ENCODE measurements at places on chromosomes 12 and 14.

DNA sequence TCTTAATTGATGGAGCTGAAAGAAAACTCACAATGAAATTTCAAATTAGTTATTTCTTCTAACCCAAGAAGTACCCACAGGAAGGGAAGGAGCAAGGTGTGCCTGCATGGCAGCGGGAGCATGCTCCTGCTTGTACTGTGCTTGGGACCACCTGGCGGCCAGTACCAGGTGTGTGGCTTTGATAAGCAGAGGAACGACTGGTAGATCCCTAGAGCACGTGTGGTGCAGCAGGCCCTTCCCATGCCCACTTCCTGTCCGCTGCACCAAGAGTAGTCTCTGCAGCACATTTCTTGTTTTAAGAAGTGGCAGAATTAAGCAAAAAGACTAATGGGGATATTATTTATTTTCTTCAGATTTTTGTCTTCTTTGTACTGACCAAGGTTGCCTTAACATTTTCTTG lies 122.3 kb upstream of the ATF1 start:
- no peaks in the 10 kb centered on the region for H3K27me3 ChIP-seq
- peaks cover 51% of the 10 kb centered on the region for H3K4me1 ChIP-seq

- no peaks in the 10 kb centered on the region for H3K4me1 ChIP-seq
- H3K27ac ChIP-seq: no peak overlapping the region
- H3K4me3 ChIP-seq: no peak overlapping the region
- no peaks in the 10 kb centered on the region for H3K27me3 ChIP-seq
- no peaks in the 10 kb centered on the region for H3K36me3 ChIP-seq
- no peak for DNase-seq
Measured at GRCh38 chr12:2544230-2544629, 250.5 kb upstream of the FKBP4 start.

GRCh38 chr12:58089588-58089987 lies 148.2 kb downstream of the ATP23 start:
- no peaks in the 10 kb centered on the region for H3K36me3 ChIP-seq
- H3K4me1 ChIP-seq: peaks cover 2% of the 10 kb centered on the region
- no peak for DNase-seq
- H3K4me3 ChIP-seq: no peak overlapping the region

DNA sequence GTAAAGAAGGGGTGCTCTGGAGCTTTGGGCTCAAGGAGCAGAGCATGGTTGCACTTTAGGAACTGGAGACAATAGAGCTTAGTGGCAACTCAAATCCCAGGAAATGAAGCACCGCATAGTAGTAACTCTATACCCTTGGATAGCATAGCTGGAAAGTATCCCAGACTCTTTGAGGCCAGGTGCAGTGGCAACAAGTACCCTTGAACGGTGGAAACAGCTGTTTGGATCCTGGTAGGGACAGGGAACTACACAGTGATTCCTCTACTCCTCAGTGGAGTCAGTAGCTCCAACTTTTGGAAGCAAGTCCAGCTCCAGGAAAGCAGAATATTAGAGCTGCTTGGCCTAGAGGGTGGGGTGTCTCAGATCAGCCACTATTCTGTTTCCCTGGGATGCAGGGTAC lies 129.0 kb upstream of the WSCD2 start:
- no peaks in the 10 kb centered on the region for H3K4me1 ChIP-seq
- H3K4me3 ChIP-seq: no peak overlapping the region
- no peak overlapping the region for H3K27ac ChIP-seq
- H3K27me3 ChIP-seq: no peaks in the 10 kb centered on the region
- DNase-seq: no peak
- H3K36me3 ChIP-seq: no peaks in the 10 kb centered on the region

GRCh38 chr12:88946372-88946997 lies 366.2 kb upstream of the KITLG start:
- no peak overlapping the region for H3K4me3 ChIP-seq
- H3K36me3 ChIP-seq: no peaks in the 10 kb centered on the region
- DNase-seq: no peak
- H3K27ac ChIP-seq: peak overlapping the region; percentile 47
- no peaks in the 10 kb centered on the region for H3K27me3 ChIP-seq

- H3K4me3 ChIP-seq: no peak overlapping the region
- no peaks in the 10 kb centered on the region for H3K4me1 ChIP-seq
- no peak for DNase-seq
- H3K27me3 ChIP-seq: no peaks in the 10 kb centered on the region
- H3K36me3 ChIP-seq: no peaks in the 10 kb centered on the region
Measured at GRCh38 chr12:114868995-114869834, 185.2 kb upstream of the TBX3 start.

DNA sequence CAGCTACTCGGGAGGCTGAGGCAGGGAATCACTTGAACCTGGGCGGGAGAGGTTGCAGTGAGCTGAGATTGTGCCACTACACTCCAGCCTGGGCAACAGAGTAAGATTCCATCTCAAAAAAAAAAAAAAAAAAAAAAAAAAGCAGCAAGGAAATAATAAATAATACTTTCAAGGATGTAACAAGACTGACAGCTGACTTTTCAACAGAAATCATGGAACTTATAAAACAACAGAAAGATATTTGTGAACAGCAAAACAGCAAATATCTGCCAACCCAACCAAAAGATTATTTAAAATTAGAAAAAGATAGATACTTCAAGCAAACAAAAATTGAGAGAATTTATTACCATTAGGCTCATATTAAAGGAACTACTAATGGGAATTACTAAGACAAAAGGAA lies 115.1 kb downstream of the TSHR start:
- H3K27me3 ChIP-seq: no peaks in the 10 kb centered on the region
- H3K4me3 ChIP-seq: no peak overlapping the region
- H3K27ac ChIP-seq: no peak overlapping the region
- H3K36me3 ChIP-seq: no peaks in the 10 kb centered on the region

DNA sequence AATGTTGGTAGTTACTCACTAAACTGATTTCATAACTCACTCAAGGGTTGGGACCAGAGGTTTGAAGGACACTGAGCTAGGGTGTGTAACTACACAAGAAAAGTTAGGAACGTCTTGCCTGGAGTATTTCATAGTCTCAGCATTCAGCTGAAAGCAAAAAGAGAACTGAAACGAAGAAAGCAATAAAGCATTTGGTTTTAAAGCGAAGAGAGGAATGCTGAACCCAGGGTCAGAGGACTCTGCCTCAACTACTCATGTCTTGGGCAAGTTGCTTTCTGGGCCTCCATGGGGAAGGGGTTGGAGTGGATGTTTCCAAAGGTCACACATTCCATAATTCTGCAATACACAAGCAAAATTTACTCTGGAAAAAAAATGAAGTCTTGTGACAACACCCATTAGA lies 1.4 kb downstream of the GNS start:
- H3K36me3 ChIP-seq: peaks cover 11% of the 10 kb centered on the region
- H3K27ac ChIP-seq: peak overlapping the region; percentile 4
- peaks cover 51% of the 10 kb centered on the region for H3K4me1 ChIP-seq
- H3K27me3 ChIP-seq: no peaks in the 10 kb centered on the region
- H3K4me3 ChIP-seq: no peak overlapping the region

- no peaks in the 10 kb centered on the region for H3K36me3 ChIP-seq
- peak overlapping the region; percentile 81 for H3K27ac ChIP-seq
- no peak overlapping the region for H3K4me3 ChIP-seq
Measured at GRCh38 chr14:35331605-35332516, 39.7 kb downstream of the PSMA6 start.

- H3K27ac ChIP-seq: no peak overlapping the region
- peaks cover 22% of the 10 kb centered on the region for H3K4me1 ChIP-seq
- peaks cover 93% of the 10 kb centered on the region for H3K36me3 ChIP-seq
- no peak overlapping the region for H3K4me3 ChIP-seq
Measured at GRCh38 chr12:124484067-124484466, 83.3 kb downstream of the NCOR2 start.

- no peak overlapping the region for H3K4me3 ChIP-seq
- H3K27ac ChIP-seq: no peak overlapping the region
- H3K36me3 ChIP-seq: no peaks in the 10 kb centered on the region
Measured at GRCh38 chr12:49882851-49883464, 20.7 kb downstream of the FAIM2 start.

DNA sequence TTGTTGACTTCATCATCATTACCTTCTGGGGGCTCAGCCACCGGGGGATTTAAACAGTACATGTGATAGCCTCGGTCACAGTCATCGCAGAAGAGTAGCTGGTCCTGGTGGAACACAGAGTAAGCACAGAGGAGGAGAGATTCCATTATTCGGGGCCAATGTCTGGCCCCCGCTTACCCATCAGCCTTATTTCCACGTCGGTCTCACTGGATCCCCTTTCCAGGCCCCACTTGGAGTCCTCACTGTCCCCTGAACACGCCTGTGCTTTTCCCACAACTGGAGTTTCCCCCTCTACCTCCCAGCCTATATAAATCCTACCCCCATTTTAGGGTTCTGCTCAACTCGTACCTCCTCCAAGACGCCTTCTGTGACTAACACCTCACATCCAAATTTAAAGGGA lies 274.0 kb downstream of the DPF3 start:
- no peak for DNase-seq
- H3K4me3 ChIP-seq: no peak overlapping the region
- no peaks in the 10 kb centered on the region for H3K36me3 ChIP-seq

- no peak overlapping the region for H3K27ac ChIP-seq
- no peak for DNase-seq
- no peaks in the 10 kb centered on the region for H3K36me3 ChIP-seq
- no peak overlapping the region for H3K4me3 ChIP-seq
- H3K27me3 ChIP-seq: no peaks in the 10 kb centered on the region
Measured at GRCh38 chr12:70196811-70197281, 46.4 kb upstream of the CNOT2 start.

- no peaks in the 10 kb centered on the region for H3K27me3 ChIP-seq
- no peak overlapping the region for H3K4me3 ChIP-seq
- no peak overlapping the region for H3K27ac ChIP-seq
- no peak for DNase-seq
- H3K4me1 ChIP-seq: peaks cover 56% of the 10 kb centered on the region
Measured at GRCh38 chr12:51388069-51388799, 3.0 kb downstream of the GALNT6 start.

- no peak for DNase-seq
- no peaks in the 10 kb centered on the region for H3K36me3 ChIP-seq
- no peak overlapping the region for H3K4me3 ChIP-seq
- peaks cover 9% of the 10 kb centered on the region for H3K4me1 ChIP-seq
- H3K27me3 ChIP-seq: no peaks in the 10 kb centered on the region
Measured at GRCh38 chr12:104384141-104384880, 72.4 kb upstream of the CHST11 start.

DNA sequence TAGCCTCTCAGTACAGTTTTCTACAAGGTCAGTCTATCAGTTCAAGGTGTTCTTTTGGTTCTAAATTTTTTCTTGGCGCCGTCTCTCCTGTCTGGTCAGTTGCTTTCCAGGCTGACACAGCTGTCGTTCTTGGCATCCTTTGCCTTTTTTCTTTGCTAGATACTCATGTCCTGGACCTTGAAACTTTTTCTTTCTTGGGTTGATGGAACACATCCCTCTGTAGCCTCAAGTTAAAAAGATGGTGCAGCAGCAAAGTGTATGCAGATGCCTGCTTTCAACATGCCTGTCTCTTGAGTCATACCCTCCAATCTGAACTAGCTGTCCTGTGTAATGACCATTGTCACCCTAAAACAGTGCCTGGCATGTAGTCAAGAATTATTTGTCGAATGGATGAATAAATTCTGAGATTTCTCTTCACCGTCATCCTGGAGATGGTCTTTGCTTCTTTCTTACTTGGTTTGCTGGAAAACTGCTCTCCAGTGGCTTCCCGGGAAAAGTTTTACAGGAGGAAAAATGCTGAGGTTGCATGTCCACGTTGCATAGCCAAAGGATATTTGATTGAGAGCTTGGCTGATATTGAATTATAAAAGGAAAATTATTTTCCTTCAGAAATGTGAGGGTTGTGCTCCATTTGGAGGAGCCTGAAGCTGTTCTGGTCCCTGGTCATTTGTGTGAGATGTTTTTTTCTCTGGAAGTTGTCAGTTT lies 4.6 kb downstream of the NYNRIN start:
- peaks cover 68% of the 10 kb centered on the region for H3K4me1 ChIP-seq
- no peak overlapping the region for H3K27ac ChIP-seq
- DNase-seq: no peak
- no peaks in the 10 kb centered on the region for H3K27me3 ChIP-seq
- H3K36me3 ChIP-seq: no peaks in the 10 kb centered on the region
- no peak overlapping the region for H3K4me3 ChIP-seq

GRCh38 chr12:64660237-64661018 lies 50.1 kb downstream of the RASSF3 start:
- H3K4me3 ChIP-seq: no peak overlapping the region
- no peaks in the 10 kb centered on the region for H3K36me3 ChIP-seq
- no peak for DNase-seq
- H3K27ac ChIP-seq: no peak overlapping the region

- H3K36me3 ChIP-seq: no peaks in the 10 kb centered on the region
- no peak overlapping the region for H3K4me3 ChIP-seq
- no peak for DNase-seq
- H3K4me1 ChIP-seq: no peaks in the 10 kb centered on the region
- no peaks in the 10 kb centered on the region for H3K27me3 ChIP-seq
Measured at GRCh38 chr14:80172375-80173051, 38.8 kb downstream of the DIO2 start.

- no peaks in the 10 kb centered on the region for H3K27me3 ChIP-seq
- DNase-seq: no peak
- H3K4me1 ChIP-seq: no peaks in the 10 kb centered on the region
- H3K4me3 ChIP-seq: no peak overlapping the region
Measured at GRCh38 chr12:1842905-1843640, 22.7 kb downstream of the LRTM2 start.

DNA sequence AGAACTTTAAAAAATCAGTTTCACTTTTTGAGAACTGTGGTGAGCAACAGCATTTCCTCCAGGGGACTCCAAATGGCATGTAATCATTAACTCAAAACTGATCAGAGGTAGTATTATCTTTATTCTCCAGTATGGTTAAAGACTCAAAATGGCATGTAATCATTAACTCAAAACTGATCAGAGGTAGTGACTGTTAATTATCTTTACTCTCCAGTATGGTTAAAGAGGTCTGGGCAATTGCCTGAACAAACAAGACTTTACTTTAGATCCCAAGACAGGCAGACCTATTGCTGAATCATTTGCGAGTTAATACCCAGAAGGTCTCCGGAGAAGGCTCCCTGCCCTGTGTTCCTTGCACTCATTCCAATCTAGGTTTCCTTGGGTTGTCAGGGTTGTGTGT lies 6.6 kb upstream of the ACADS start:
- H3K27me3 ChIP-seq: no peaks in the 10 kb centered on the region
- no peak for DNase-seq
- no peaks in the 10 kb centered on the region for H3K4me1 ChIP-seq
- peaks cover 41% of the 10 kb centered on the region for H3K36me3 ChIP-seq
